ENCODE measurements at places on chromosomes 7 and 10.

GRCh38 chr7:5450549-5451327, 27.1 kb upstream of the TNRC18 start:
- no peak for DNase-seq

- no peak for DNase-seq
Measured at GRCh38 chr7:6237730-6238129, 34.7 kb downstream of the CYTH3 start.

DNA sequence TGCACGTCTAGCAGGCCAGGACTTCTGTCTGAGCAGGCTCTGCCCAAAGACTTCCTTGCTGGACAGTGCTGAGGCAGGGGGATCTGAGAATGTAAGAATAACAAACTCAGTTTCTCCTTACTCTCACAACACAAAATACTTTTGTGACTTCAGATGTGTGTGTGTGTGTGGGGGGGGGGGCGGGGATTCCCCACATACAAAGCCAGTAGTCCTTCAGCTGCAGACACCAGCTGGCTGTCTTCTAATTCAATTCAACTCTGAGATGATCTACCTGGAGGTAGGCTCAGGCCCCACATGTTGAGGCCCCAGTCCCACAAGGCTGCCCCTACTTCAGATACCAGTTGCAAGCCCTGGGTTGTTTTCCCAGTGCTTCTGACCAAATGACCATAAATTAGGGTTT, 4.7 kb upstream of the CXCL12 start:
- DNase-seq, result no peak

DNA sequence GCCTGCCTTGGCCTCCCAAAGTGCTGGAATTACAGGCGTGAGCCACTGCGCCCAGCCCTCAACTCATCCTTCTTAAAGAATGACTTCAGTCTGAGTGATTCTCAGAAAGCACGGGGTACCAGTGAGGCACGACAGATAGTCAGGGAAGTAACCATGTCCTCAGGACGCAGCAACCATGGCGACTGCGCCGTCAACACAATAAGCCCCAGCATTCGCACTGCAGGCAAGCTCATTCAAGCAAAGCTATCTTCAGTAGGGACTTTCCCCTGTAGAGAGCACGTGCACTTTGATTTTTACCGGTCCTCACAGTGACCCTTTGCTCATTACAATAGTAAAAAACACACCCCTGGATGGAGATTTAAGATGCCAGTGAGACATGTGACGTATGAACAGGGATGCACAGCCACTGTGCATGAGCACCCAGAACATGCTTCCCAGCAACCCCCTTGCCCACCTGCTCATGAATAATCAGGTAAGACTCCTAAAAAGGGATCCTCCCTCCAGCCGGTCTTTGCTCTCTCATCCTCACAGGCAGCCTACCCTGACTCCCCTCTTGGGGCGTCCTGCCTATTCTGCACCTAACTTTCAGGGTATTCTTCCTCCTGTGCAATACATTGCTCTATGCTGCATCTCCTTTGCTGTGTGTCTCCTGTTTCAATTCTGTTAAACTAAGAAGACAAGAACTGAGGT, 9.1 kb downstream of the WDR86 start:
- DNase-seq, result no peak

- no peak for DNase-seq
Measured at GRCh38 chr10:12803776-12804175, 197.7 kb downstream of the CCDC3 start.

GRCh38 chr10:8130973-8131911, 76.8 kb downstream of the GATA3 start:
- DNase-seq, result no peak

DNA sequence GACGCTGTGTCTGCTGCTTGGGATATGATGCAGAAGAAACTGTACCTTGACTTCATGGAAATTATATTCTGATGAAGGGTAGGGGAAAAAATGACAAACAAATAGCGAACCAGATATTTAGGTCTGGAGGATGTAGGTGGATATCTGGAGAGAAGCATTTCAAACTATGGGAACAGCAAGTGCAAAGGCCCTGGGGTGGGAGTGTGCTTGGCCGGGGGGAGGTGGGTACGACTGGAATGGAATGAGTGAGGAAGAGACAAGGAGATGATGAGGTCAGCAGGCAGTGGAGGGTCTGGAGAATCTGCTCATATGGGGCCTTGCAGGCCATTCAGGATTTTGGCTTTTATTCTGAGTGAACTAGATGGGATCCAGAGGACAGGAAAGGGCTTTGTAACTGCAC, 65.2 kb downstream of the TLL2 start:
- no peak for DNase-seq

DNA sequence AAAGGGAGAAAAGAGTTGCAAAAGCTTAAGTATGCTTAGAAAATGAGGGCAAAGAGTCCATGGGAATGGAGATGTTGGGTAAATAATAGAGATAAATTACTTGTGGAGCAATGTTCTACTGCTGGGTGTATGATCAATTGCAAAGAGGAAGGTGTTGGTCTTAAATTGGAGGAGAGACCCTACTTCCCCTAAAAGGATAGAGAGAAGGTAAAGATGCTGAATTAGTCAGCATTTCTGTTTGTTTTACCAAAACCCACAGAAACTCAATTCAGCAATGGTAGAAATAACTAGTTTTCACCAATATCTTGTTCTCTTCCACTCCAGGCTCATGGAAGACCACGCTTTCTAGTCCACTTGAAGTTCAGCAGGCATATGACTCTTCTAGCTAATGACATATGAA, 32.1 kb downstream of the ASB4 start:
- DNase-seq, result no peak

GRCh38 chr10:85315657-85316056, 987.3 kb downstream of the CCSER2 start:
- DNase-seq, result no peak

- DNase-seq, result no peak
Measured at GRCh38 chr7:74722153-74722552, 51.7 kb upstream of the NCF1 start.

DNA sequence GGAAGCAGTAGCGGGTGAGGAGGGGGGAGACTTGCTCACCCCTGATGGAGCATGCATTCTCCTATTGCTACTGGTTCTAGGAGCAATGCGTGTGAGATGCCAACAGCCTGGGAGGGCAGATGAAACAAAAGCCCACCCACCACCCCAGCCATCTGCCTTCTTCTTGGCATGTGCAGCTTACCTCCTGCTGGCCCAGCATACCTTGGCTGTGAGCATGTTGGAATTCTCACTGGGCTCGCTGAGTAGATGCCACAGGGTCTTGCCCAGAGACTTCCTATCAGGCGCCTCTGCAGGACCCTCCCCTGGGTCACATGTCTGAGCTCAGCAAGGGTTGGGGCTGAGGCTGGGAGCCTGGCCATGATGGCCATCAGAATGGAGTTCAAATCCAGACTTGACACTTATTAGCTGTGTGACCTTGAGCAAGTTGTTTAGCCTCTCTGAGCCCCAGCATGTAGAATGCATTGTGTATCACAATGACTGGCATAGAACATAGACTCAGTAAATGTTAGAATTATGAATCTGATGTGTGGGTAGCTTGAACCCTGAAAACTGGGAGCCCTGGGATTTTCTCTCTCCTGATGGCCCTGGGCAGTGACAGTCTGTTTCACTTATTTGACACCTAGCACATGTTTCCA, 38.2 kb downstream of the CDH23 start:
- DNase-seq, result no peak

- DNase-seq, result no peak
Measured at GRCh38 chr10:24120646-24121045, 88.3 kb upstream of the KIAA1217 start.

DNA sequence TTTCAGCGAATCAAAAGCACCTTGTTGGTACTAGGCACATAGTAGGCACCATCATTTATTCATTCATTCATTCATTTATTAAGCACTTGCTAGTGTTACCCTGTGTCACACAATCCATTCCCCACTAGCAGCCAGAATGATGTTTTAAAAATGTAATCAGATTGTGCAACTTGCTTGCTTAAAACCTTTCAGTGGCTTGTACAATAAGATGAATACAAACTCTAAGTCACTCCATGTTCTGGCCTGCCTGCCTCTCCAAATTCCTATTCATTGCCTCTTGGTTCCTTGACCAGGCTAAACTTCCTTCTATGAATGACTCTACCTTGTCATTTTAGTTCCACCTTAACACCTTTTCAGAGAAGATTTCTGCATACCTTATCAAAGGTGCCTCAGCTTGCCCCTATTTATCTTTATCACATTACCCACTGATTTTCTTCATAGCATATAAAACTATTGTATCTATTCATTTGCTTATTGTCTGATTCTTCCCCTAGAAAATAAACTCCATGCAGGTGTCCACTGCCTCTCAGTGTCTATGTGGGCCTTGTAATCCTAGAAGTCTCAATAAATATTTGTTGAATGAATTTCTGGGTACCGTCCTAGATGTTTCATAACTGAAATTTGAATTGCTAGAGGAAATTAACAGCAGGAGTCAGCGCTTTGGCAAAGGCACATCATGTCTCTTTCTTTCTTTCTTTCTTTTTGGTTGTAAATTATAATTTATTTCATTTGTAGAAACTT, 169.5 kb downstream of the TMEM26 start:
- DNase-seq, result no peak

DNA sequence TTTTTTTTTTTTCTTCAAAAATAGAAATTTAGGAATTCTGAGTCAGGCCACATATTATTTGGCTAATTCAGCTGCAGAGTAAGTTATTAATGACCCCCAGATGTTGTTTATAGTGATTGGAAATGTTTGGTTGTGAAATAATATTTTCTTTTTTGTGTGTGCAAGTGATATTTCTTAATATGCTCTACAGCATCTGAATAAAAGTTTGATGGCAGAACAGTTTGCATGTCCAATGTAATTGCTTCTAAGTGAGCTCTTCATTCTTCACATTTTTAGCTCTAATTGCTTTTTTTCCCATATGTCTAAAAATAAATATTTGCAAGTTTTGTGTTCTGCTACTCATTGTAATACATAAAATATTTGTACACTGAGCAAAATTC, 116.0 kb downstream of the ARID5B start:
- DNase-seq, result no peak

- no peak for DNase-seq
Measured at GRCh38 chr7:130048906-130049305, 2.3 kb downstream of the ZC3HC1 start.

DNA sequence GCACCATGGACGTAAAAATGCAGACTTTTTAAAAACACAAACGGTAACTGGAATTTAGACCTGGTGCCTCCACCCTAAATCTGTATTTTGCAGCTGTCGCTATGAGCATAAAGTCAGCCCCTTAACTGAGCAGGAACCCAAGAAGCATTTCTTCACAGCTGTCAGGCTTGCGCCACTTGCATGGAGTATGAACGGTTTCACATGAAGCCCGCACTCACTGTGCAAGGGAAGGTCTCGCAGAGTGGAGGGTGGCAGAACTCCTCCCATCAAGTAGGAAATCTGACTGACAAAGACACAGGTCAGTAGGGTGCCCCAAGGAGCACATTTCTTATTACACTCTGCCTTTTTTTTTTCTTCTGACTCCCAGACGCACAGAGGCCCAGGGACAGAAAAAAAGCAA, 58.5 kb downstream of the ELMO1 start:
- no peak for DNase-seq

- no peak for DNase-seq
Measured at GRCh38 chr10:45444976-45445898, 71.2 kb downstream of the ALOX5 start.

DNA sequence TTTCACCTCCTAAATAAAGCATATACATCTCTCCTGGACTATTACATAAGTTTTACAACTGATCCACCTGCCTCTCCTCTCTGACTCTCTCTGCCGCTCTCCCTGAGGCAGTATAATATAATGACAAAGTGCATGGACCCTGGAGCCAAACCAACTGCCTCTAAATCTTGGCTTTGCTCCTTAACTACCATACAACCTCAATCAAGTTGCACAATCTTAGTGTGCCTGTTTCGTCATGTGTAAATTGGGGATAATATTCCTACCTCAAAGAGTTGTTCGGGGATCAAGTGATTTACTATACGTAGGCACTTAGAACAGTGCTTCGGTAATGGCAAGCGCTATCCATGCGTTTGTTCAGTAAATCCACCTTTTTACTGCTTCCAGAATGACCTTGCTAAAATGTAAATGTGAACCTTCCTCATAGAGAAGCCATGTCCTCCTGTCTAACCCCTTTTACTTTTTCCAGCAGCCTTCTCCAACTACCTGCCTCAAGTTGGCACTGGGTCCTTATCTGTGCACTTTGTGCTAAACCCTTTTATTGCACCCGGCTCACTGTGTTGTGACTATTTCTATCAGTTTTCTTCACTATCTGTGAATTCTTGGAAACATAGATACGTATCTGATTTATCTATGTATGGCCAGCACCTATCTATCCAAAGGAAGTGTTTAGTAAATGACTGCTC, 30.6 kb upstream of the DLD start:
- DNase-seq, result no peak

- no peak for DNase-seq
Measured at GRCh38 chr7:25671111-25671510, 442.8 kb upstream of the NPVF start.

- DNase-seq, result no peak
Measured at GRCh38 chr7:157335991-157336382, 817 bp upstream of the DNAJB6 start.

GRCh38 chr7:140062528-140063299, at the start of gene PARP12:
TSS of gene PARP12 (minus strand) at chr7:140062951. CDS start at chr7:140062847, 104 bp downstream.
- peak; percentile 76 for DNase-seq

GRCh38 chr7:158824028-158824427, 5.3 kb downstream of the ESYT2 start:
- peak; percentile 33 for DNase-seq

GRCh38 chr10:116742367-116743265, at the start of gene HSPA12A:
TSS of gene HSPA12A (minus strand) at chr10:116742566. CDS start at chr10:116742469, 97 bp downstream.
- DNase-seq, result no peak

- DNase-seq, result no peak
Measured at GRCh38 chr7:137120690-137121089, 222.8 kb downstream of the PTN start.

GRCh38 chr10:271722-272121, 136.5 kb downstream of the ZMYND11 start:
- DNase-seq, result no peak

GRCh38 chr10:104233817-104234216, 1.7 kb upstream of the CFAP43 start:
- DNase-seq, result no peak

DNA sequence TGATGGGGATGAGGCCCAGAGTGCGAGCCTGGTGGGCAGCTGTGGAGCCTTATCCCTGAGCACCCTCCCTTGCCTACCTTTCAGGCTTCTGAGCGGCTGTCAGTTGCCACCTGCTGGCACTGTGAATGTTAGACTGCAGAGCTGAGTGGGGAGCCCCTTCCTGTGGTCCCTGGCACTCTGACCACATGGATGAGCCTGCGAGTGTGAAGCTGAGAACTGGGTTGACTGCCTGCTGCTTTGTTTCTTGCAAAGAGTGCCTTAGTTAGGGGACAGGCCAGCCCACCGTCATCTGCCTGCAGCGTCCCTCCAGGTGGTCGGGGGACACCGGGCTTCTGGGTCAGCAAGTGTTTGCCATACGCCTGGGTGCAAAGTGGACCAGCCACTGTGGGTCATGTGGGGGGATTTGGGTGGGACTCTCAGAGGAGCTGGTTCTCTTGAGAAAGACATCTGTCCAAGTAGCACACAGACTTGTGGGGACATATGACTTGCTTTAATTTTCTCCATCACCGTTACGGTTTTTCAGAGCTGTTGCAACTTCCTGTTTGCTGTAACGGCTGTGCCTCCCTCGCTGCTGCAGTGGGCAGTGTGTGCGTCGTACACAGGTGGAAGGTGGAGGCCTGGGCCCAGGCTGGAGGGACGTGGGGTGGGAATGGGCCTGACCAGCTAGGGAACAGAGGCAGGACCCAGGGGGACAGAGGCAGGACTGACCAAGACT, 13.7 kb downstream of the INPP5A start:
- no peak for DNase-seq

All from activated T-helper 1 cell treated with anti-CD3 and anti-CD28 coated beads, Interleukin-2, amount 50 U/mL, for 16 hours (primary cell).